ENCODE measurements at places on chromosomes 11 and 22.

GRCh38 chr11:81959341-81959740 is 774.3 kb downstream of the FAM181B start:
- DNase-seq = no peak

GRCh38 chr22:26471522-26471921 is 12.1 kb downstream of the HPS4 start:
- DNase-seq = no peak

- DNase-seq = no peak
These were observed 10.7 kb downstream of the PRAME start for GRCh38 chr22:22548317-22548716.

- no peak for DNase-seq
These were observed 52.4 kb downstream of the CACNA1I start for GRCh38 chr22:39622881-39623367.

- no peak for DNase-seq
These were observed 16.9 kb downstream of the C22orf31 start for GRCh38 chr22:29044657-29045176.
